Stimulated activated CD8-positive, alpha-beta memory T cell treated with anti-CD3 and anti-CD28 coated beads, Interleukin-12 subunit alpha, Interleukin-12 subunit beta, amount 100 ng/mL, for 1 hour (primary cell): ENCODE measurements at places on chromosomes 2 and 18.
A peak's percentile ranks its signal among the peaks of the same experiment; 100 is the strongest.

- DNase-seq: no peak
Observed at GRCh38 chr2:120770641-120771040, 35.0 kb downstream of the GLI2 start.

GRCh38 chr2:201116115-201116958 is at the start of gene CFLAR:
Gene CFLAR (plus strand): TSS chr2:201116164. CDS start chr2:201129866, 13,702 bp downstream.
- peak; percentile 62 for DNase-seq

GRCh38 chr2:222034058-222034457 is 264.7 kb downstream of the PAX3 start:
- no peak for DNase-seq

GRCh38 chr2:158142568-158143332 is 41.1 kb downstream of the UPP2 start:
- no peak for DNase-seq

DNA sequence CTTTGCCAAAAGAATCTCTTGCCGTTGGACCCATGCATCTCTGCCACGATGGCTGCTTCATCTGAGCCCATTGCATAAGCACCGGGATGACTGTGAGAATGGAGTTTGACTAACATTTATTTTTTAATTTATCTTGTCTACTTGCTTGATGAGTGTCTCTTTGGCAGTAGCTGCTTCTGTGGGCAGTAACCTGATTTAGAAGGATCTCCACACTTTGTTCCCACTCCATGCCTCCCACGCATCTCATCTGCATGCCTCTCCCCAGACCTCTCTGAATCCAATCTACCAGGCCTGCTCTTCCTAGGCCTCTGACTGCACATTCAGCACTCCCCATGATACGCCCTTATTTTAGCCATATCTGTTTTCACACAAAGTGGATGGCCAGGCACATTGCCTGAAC is 23.7 kb upstream of the TMX3 start:
- DNase-seq: no peak

- DNase-seq: no peak
Observed at GRCh38 chr2:230660294-230661060, 52.2 kb upstream of the CAB39 start.

DNA sequence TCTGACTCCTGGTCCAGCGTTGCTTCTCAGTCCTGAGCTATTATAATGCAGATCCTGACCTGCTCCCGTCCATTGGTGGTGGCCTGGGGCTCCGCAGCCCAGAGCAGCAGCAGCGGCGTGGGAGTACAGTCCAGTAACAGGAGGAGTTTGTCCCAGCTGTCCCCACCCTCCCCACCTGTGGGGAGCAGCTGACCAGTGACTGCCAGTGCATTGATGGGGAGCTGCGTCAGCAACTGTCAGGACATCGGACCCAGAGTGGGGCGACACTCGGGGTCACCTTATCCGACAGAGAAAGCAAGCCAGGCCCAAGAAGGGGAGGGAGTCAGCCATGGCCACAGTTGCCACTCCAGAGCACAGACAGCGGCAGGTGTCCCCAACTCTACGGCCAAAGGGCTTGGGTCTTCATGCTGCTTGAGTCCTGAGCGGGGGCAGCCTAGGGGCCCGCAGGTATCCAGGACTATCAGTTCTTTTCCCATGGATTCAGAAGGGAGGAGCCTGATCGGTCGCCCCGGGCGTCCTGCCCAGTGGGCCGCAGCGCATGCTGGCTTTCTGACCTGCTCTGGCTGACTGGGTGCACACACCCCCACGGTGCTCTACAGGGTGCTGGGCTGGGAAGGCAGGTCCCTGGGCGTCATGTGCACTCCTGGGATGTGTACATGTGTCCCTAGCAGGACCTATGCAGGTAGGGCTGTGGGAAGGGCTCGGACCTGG is 29.7 kb downstream of the DNMT3A start:
- DNase-seq: no peak

GRCh38 chr2:108560895-108561530 is 26.7 kb downstream of the LIMS1 start:
- DNase-seq: no peak

DNA sequence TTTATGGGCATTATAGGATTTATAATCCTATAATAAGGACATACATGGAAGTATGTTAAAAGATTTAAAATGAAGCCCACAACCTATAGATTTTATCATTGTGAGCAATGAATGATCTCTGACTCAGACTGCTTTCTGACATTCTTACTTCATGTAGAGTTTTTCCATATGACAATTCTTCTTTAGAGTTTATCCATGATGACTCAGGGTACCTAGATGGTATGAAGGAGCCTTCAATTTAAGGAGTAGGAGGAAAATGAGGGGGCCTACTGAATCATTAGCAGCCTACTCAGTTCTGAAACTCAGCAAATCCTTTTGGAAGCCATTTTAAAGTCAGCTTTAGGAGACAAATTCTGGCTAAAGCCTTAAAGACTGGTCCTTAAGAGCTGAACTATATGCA is 10.4 kb downstream of the PELI1 start:
- DNase-seq: no peak

DNA sequence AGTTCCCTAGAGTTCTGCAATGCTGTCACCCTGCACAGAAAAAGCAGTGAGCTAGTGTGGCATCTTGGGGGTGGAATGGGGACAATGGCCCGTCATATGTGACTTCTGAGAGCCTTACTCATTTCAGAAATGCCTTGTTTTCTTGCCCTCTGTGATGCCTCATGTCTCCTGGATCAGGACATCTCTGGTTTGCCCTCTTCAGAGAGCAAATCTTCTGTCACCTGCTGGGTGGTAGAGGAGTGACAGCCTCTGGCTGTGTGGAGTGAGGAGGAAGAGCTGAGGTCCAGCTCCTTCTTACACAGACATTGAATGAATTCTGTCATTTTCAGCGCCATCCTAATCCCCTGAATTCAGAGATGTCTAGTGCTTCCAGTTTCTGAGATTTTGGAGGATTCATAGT is 55.6 kb upstream of the PHLPP1 start:
- no peak for DNase-seq

DNA sequence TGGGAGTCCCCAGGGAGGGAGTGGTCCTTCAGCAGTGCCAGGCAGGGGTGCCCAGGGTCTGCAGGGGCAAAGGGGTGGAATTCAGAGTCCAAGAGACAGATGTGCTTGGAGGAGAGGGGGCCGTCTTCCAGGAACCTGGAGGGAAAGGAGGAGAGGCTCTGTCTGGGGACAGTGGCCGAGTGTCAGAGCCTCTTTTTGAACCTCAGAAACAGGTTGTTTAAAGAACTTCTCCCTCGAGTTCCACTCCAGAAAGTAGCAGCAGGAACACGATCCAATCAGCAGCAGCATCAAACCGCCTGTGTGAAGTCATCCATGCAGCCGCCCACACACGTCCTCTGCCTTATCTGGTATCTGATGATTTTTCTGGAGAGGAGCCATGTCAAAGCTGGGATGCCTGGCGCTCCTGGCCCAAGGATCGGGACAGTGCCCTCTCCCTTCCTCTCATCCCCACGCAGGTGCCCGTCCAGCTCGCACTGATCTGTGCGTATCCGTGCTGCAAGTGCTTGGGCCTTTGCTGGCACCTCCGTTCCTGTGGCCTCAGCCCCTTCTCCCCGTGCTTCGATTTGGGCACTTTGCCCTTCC is 205.1 kb downstream of the NDUFA10 start:
- no peak for DNase-seq

- DNase-seq: no peak
Observed at GRCh38 chr2:219851801-219852481, 224.5 kb downstream of the SLC4A3 start.

DNA sequence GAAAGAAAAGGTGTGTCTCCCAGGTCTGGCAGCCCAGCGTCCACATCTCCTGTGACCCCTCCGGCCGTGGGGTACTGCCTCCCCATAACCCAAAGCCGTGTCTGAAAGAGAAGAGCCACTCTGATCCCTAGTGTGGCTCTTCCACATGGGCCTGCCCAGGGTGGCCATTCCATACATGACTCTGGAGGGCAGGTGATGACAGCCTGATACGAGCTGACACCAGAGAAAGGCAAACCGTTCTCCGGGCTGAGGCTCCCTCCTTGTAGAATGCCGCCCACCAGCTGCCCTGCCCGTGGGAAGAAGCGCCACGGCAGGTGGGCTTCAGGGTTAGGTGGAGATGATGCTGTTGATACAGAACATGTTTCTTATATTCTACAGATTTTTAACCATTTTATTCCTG is 451.6 kb upstream of the SALL3 start:
- DNase-seq: no peak

- no peak for DNase-seq
Observed at GRCh38 chr18:28163201-28163775, 13.6 kb downstream of the CDH2 start.

DNA sequence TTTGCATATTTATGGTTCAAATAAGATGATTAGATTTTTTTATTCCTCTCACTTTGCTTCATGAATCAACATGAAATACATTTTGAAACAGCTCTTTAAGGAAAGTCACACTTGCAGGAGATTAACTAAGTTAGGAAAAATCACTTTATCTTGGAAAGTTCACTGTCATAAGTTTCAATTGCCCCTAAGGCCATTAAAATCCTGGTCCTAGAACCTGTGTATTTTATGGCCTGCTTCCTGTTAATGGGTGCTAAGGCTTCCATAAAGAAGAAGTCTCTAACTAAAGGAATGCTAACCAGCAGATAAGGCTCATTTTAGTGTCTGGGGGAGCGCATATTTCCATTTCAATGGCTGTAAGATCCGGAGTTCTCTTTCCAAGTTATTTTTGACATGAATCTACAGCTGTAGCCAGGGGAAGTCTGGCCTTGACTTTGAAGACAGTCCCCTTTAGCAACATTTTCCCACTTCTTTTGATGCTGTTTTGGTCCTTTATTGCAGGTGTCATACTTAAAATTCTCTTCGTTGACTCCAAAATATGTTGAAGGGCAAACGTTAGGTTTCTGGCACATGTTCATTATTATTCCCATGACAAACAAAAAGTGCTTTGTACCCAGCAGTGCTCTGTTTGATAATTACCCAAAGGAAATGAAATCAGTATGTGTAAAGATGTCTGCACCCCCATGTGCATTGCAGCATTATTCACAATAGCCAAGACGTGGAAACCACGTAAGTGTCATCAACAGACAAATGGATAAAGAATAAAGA is 34.4 kb upstream of the SH3BP4 start:
- no peak for DNase-seq

DNA sequence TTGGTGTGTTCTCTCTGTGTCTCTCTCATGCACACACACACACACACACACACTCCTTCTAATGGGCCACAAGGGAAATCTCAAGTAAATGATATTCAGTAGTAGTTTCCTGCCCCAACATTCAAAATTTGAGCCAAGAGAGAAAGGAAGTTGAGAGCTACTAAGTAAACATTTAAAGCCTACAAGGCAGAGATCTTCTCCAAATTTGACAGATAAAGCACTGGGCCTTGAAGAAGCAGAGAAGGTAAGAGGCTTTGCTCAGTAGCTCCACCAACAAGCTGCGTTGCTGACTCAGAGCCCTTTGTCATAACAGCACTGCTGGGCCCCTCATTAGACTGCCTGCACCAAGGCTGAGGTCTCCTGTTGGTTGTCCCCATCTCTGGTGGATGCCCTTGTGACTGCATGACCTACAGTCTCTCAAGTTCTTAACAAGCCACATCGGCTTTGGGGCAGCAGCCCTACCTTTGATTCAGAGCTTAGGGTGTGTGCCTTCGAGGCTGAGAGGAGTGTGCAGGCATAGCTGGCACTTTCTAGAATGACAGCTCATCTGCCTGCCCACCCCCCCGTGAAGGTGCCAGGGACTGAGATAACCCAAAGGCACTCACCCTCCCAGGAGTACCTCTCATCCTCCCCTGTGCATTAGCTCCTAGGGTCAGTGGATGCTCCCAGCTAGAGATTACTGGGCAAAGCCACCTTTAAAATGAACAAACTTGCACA is 32.3 kb upstream of the NEB start:
- no peak for DNase-seq

DNA sequence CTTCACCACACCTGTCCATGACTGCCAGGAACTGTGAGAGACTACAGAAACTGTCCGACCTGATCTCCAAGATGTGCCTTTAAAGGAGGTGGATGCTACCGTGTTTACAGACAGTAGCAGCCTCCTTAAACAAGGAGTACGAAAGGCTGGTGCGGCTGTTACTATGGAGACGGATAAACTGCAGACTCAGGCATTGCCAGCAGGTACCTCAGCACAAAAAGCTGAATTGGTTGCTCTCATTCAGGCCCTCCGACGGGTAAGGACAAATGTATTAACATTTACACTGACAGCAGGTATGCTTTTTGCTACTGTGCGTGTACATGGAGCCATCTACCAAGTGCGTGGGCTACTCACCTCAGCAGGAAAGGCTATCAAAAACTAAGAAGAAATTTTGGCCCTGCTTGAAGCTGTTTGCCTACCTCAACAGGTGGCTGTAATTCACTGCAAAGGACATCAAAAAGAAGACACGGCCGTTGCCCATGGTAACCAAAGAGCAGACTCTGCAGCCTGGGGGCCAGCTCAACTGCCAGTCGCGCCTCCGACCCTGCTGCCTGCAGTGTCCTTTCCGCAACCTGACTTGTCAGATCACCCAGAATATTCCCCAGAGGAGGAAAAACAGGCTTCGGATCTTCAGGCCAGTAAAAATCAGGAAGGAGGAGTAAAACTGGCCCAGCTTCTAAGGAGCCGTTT is 30.9 kb downstream of the SKA1 start:
- DNase-seq: no peak

DNA sequence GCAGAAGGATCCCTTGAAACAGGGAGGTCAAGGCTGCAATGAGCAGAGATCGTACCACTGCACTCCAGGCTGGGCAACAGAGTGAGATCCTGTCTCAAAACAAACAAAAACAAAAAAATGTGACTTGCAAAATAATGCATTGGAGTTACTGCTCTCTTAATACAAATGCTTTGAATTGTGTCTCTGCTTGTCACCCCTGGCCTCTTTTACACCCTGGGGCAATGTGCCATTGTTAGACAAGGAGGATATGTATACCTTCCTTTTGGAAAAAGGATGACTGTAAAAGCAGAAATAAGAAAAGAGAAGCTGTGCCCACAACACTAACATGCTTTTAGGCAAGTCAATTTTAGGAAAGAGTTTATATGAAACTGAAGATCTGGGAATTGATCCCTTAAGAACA is 20.8 kb upstream of the C2orf74 start:
- no peak for DNase-seq

DNA sequence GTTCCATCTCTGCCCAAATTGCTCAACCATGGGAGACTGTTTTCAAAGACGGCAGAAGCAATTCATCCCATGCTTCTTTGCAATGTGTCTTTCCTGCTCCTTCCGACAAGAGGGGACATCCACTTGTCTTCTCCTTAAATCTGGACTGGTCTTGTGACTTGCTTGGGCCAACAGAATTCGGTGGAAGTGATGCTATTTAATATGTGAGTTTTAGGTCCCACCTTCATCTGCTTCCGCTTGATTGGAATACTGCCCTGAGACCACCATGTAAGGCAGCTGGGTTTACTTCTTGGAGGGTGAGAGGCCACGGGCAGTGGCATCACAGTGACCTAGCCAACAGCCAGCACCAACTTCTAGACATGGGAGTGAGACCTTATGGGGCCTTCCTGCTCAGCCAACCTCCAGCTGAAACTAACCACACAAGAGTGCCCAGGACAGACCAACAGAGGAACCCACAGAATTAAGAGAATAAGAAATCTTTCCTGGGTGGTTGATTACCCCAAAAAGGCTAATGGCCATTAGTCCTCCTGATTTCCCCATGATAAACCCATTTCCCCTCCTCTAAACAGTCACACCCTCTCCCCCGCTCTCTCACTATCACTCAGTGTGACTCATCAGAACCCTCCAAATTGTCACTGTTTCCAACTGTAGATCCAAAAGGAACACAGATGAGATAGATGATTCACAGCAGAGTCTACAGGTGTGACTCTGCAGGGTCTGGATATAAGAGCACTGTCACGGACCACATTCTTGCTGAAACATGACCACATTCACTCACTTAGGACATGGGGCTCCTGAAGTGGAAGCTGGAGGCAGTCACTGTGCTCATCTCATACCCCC is 16.2 kb upstream of the RHOB start:
- DNase-seq: no peak

GRCh38 chr2:36565712-36566111 is 32.3 kb downstream of the FEZ2 start:
- no peak for DNase-seq
